Thymus (tissue), 14 donors: ENCODE measurements at places on chromosomes 16 and 17. TPM values are rescaled to one million over a fixed set of nuclear protein-coding genes. Genes with fewer than 3 reads are reported as not detected.

GRCh38 chr17:49468811-49469385 is 26.2 kb upstream of the NGFR start:
- no peak for DNase-seq

DNA sequence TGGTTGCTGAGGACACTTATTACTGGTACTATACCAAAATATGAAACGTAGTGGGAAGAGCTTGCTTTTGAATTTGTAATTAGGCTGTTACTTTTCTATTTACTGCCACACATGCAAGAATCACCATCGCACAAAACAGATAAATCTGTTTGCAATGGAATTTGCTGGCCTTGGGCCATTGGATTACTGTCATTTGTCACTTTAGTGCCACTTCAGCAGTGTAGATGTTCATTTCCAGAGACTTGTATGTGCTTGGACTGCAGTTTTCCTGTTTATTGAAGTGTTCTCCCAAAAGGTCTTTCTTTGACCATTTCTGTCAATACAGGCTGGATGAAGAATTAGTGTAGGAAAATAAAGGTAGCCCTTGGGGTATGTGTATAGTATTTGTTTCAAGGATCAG is 4.5 kb downstream of the USP10 start:
- no peak for DNase-seq

- DNase-seq = no peak
These were observed 56.2 kb downstream of the PRMT7 start for GRCh38 chr16:68367030-68367429.

- DNase-seq = no peak
These were observed 19.3 kb downstream of the CDH1 start for GRCh38 chr16:68756239-68756915.

DNA sequence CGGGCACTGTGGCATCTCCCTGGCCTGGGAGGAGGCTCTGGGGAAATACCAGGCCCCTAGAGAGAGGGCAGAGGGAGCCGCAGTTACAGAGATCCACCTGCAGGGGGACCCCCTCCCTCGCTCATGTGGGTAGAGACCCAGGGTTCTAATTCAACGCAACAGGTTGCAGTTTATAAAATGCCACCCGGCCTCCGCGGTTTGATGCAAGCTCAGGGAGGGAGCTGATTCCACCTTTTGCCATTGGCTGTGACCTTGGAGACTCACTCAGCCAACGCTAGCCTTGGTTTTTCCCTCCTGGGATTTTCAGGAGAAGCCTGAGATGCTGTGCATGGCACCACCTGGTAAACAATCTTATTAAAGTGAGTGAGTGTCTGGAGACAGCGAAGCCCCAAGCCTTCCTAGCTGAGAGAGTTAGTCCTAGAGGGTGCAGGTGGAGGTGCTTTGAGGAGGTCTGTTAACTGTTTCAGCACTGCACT is 12.1 kb downstream of the TTLL6 start:
- peak; percentile 64 for DNase-seq

DNA sequence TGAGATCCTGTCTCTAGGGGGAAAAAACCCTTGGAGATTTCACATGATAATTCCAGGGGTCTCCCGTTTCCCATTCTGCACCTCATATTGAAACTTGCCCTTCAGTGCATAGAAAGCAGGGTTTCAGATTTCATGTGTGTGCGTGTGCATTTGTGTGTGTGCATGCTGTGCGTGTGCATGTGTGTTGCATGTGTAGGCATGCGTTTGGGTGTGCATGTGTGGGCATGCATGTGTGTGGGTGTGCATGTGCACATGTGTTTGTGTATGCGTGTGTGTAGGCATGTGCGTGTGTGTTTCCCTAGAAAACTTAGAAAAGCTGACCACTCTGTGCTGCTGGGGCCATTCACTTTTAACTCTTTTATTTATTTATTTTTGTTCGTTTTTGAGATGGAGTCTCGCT is 40.0 kb downstream of the IL21R start:
- no peak for DNase-seq

- DNase-seq = no peak
These were observed at the start of gene FAM83G for GRCh38 chr17:19004421-19005136. Gene FAM83G, minus strand, starts transcription at chr17:19004764. Its CDS starts 723 bp downstream, at chr17:19004041.

- no peak for DNase-seq
These were observed 419.9 kb downstream of the CDH13 start for GRCh38 chr16:83046664-83047063.

GRCh38 chr17:82775001-82775823 is 23.3 kb downstream of the TBCD start:
- no peak for DNase-seq

DNA sequence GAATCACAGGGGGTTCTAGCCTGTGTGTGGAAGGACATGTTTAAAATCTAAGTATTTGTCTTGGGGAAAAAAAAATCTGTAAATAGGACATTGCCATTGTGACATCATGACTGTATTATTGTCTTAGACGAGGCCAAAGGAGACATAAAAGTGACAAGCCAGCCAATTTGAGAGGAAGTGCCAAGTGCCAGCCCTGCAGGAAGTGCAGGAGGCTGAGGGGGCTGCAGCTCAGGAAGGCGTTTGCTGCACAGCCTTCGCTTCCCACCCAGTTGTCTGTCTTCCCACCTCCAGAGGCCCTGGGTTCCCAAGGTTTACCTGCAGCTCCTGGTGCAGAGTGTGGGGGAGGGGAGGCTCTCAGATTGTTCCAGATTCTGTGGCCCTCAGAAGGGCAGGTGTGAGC is 1.3 kb downstream of the ADCY7 start:
- no peak for DNase-seq

GRCh38 chr16:1331712-1332617 is 1.5 kb upstream of the BAIAP3 start:
- no peak for DNase-seq

DNA sequence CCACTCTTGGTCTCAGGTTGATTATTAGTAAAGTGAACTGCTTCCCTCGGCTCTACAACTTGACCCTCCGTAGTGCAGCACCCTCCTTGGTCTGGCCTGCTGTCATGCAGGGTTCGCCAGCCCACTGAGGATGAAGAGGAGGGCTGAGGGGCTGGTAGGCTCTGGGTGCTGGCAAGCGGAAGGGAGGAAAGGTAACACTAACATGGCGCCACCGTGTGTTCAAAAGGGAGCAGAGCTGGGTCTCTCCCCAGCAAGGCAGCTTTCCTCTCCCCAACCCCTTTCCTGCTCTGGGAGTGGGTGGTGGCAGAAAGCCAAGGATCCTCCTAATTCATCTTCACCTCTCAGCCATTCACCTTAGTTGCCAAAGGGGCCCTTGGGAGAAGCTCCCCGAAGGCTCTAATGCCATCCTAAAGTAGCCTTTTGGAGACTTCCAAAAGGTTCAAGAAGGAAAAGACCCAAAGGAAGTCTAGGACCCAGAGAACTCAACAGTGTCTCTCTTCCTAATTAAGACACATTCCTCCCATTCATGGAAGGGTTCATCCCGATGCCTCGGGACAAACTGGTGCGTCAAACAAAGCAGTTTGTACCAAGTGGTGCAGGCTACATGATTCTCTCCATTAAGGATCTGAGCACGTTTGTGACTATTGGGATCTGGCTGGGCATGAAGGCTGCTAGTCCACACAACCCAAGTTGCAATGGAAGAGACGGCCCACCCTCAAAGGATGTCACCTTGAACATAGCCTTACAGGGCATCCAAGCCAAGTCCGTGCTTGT is 90.8 kb upstream of the TOB1 start:
- peak; percentile 43 for DNase-seq

- DNase-seq = no peak
These were observed 9.7 kb upstream of the CHMP6 start for GRCh38 chr17:80981929-80982425.

DNA sequence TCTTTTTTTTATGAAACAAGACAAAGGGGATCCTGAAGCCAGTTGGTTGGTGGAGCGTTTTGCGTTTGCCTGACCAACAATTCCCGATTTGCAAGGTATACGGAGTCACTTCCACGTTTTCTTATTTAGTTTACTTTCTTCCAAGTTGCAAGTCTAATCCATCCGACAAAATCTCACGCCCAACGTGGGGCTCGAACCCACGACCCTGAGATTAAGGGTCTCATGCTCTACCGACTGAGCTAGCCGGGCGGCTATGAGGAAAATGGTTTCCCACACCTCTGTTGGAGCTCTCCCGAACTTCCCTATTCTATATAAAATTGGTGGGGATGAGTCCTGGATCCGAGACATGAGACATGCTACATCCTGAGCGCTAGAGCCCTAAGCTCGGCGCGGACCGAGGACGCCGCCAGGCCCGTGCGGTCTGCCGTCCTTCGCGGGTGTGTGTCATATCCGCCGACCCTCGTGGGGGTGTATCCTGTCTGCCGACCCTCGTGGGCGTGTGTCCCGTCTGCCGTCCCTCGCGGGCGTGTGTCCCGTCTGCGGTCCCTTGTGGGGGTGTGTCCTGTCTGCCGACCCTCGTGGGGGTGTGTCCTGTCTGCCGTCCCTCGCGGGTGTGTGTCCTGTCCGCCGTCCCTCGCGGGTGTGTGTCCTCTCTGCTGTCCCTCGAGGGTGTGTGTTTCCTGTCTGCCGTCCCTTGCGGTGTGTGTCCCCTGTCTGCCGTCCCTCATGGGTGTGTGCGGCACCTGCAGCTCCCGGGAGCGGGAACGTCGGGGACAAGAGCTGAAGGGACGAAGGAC is 22.6 kb downstream of the ZNF213 start:
- peak; percentile 42 for DNase-seq

- DNase-seq = no peak
These were observed 17.3 kb downstream of the LGALS3BP start for GRCh38 chr17:78962345-78962983.

DNA sequence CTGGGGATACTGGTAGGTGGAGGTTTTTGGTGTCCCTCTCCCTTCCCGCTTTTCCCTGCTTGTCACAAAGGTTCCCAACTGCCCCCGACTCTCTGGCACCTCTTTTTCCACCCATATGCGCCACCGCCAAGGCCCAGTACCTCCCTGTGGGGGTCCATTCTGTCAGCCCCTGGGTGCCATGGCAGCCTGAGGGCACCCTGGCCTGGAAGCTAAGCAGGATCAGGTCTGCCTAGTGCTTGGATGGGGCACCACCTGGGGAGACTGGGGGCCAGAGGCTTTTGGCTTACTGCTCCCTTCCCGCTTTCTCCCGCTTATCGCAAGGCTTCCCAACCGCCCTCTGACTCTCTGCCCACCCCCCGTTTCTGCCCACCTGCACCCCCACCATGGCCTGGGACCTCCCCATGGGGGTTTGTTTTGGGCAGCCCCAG is 2286.4 kb downstream of the TP53TG3F start:
- DNase-seq = no peak

DNA sequence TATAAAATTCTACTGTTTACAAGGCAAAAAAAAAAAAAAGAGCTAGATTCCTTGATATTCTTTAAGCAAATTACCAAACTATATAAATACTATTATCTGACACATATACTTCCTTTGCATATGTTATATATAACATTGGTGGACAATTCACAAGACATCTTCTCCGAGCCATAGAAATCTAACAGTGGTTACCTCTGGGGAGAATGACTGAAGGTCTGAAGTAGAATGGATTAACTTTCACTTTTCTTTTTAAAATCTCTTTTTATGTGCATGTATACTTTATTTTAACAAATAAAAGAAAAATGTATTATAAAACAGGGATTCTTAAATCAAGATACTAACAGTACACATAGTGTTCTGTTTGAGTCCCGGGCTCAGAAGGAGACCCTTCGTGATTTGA is 131.0 kb downstream of the MRTFB start:
- DNase-seq = no peak

GRCh38 chr16:11111150-11111549 is 144.9 kb downstream of the SOCS1 start:
- DNase-seq = no peak

DNA sequence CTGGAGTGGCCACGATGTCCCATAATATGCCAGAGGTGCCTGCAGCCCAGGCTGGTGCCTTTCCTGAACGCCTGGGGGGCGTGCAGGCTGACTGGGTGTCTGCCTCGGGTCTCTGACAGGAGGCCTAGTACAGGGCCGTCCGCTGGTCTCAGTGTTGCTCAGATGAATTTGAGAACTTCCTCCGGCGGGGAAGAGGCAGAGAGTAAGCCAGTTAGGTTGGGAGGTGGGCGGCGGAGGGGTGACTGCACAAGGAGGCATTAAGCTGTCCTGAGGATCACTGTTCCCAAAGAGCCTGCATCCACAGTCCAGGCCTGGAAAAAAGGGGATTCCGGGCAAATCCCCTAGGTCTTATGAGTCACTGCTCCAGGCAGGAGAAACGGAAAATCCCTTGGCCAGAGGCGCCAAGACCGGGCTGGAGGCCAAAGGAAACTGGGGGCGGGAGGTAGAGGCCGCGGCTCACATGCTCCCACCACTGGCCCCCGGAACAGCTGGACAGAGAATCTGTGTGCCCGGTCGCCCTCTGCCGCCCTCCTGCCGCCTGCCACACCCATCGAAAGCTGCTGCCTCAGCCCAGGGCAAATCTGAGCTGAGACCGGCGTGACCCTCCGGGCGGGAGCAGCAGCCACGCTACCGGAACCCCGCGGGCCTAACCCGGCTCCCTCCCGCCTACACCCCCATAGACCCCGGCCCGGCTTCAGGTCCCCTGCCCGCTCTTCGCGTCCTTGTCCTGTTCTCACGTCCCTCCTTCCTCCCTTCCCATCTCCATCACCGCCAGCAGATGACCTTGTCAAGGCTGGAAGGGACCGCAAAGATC is 1.2 kb downstream of the TRIM47 start:
- DNase-seq = no peak

DNA sequence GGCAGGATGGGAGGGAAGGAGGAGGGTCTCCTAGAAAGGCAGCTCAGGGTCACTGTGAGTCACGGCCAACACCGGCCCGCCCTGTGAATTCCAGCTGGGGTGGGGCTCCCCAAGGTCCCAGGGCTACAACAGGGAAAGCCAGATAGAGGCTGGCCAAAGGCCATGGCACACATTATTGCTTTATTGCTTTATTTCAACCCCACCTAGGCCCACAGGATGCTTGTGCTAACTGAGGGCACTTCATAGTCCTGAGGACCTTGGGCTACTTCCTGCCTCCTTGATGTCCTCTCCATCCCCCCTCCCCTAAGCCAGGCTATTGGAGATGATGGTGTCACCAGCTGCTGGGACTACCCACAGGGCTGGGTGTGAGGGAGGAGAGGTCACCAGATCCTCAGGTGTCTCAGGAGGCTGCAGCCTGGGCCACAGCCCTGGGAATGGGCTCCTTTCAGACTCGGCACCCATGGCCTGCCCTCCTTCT is 26.1 kb downstream of the LRRC75A start:
- no peak for DNase-seq

GRCh38 chr17:47279062-47279801 is 25.6 kb downstream of the ITGB3 start:
- no peak for DNase-seq

GRCh38 chr16:69340095-69340644 is 598 bp downstream of the NIP7 start:
- DNase-seq = no peak

Gene SOST
- total RNA-seq = 0.14 TPM

Gene KRTAP9-8
- not detected for total RNA-seq

Gene SHCBP1
- total RNA-seq = 11.1 TPM

Gene CACNG1
- total RNA-seq = 0.42 TPM

Gene NTN1
- 2.0 TPM for total RNA-seq

Gene HS3ST6
- total RNA-seq = 0.38 TPM

Gene SKAP1
- total RNA-seq = 28.8 TPM

Gene CHMP1A
- 40.8 TPM for total RNA-seq
